Stimulated activated CD4-positive, alpha-beta T cell treated with anti-CD3 and anti-CD28 coated beads, Interleukin-2, amount 100 ng/mL, for 4 hours (primary cell): ENCODE measurements at places on chromosomes 6 and 20.

GRCh38 chr6:158409451-158409850 lies 97.2 kb downstream of the TULP4 start:
- no peak for DNase-seq

DNA sequence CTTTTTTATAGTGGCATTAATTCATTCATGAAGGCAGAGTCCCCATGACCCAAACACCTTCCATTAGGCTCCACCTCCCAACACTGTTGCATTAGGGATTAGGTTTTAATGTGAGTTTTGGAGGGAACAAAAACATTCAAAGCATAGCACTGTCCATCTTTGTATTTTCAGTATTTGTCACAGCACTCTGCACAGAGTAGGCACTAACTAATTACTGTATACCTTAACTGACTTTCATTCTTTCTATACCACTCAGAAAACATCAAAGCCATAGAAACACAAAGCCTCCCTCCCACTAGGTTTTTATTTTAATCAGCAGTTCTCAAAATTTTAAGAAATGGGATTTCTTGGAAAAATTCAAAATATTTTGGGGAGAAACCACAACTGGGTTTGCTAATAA lies 21.8 kb upstream of the AHI1 start:
- no peak for DNase-seq

- DNase-seq = no peak
Measured at GRCh38 chr6:118591897-118592296, 43.8 kb downstream of the PLN start.

- DNase-seq = no peak
Measured at GRCh38 chr6:134177236-134177635, 124.8 kb upstream of the SLC2A12 start.

GRCh38 chr6:33481192-33481591 lies 26.8 kb downstream of the ZBTB9 start:
- DNase-seq = no peak

DNA sequence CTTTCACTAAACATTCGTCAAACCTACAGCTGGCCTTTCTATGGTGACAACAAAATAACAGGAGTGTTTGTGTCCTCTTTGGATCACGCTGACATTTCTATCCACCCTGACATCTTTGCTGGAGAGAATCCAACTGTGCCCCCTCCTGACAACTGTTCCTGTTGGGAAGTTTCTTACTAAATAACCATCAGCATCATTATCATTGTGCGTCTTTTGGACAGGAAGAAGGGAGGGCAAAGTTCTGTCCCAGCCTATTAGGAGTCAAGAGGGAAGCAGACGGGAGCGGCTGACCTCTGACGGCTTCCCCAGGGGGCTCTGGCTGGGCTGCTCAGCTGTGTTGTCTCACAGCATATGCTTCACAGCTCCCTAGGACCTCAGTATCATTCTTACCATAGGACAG lies 195.9 kb upstream of the SULF2 start:
- no peak for DNase-seq

DNA sequence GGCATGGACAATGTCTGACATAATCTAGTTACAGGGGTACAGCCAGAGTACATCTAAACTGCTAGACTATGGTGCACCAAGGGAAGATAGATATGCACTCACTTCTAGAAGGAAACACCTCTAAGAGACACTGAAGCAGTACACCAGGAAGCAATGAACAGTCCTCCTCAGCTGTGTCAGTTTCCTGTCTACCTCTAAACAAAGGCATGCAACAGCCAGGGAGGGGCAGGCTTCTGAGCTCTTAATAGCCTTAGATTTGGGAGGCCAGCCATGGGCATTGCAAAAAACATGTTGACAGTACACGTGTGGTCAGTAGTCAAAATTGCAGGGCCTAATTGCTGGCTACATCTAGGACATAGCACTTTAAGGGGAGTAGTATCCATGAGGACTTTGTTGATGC lies 21.4 kb downstream of the CRYBG1 start:
- no peak for DNase-seq

DNA sequence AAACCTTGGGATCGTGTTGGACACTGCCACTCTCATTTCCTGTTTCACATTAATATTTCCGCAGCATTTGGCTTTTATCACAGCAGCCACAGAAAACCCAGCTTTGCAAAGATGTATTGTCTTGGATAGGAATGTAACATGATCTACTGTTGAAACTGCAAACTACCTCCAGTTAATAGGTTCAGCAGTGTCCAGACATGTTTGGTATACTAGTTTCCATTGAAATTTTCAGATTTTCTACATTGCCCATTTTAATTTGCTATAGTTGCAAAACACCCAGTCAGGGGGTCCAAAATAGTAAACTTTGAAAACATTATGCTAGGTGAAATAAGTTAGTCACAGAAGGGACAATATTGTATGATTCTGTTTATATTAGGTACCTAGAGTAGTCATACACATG lies 3.3 kb downstream of the ANKRD6 start:
- DNase-seq = no peak

DNA sequence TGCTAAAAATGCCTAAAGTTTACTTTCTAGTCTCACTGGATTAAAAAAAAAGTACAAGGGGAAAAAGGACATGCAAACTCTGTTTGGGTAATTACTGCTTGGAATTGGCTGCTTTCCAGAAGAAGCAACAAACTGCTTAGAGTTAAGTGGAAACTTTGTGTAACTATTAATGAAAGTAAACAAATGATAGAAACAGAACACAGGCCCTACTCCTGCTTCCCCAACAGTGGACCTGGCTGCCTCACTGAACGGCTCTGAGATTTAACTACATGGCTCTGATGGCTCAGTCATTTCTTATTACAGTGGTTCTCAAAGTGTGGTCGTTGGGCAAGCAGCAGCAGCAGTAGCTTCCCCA lies 108.5 kb downstream of the MAN1A1 start:
- DNase-seq = no peak

DNA sequence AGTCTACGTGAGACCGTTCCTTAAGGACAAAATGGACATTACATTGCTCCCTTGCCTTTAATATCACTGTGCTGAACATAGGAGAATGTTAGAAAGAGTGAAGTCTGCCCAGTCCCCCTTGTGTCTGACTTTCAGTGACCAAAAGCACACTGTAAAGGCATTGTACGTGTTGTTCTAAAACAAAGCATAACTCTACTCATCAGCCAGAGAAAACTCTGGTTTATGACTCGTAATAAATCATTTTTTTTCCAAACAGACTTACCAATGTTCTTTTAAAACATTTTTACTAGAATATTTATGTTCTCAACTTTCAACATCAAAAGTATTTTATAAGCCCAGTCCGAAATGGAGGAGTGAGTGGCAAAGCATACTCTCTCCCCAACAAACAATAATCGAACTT lies 262.5 kb downstream of the GJA1 start:
- DNase-seq = no peak

GRCh38 chr6:41626917-41627316 lies 11.4 kb upstream of the MDFI start:
- no peak for DNase-seq

DNA sequence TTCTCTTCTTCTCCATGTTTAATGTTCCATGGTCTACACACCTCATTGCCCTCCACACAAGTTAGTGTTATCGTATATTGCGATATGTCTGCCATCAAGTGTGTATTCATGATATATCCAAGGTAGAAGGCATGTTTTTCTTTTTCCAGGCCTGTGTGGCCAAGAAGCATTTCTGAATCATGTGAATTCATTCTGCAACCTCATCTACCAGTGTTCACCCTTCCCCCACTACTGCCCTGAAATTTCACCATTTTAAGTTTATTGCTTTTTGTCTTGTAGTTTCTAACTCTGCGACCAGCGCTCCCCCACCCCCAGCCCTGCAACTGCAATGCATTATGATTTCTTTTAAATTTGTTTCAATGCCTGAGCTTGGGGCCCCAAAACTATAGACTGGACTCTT lies 618.0 kb upstream of the FLRT3 start:
- no peak for DNase-seq
